ENCODE measurements at places on chromosomes 5 and 9.

- DNase-seq, result no peak
These were observed 724.3 kb downstream of the PRELID2 start for GRCh38 chr5:145110834-145111233.

GRCh38 chr5:90866915-90867731, 308.5 kb downstream of the ADGRV1 start:
- DNase-seq, result no peak

DNA sequence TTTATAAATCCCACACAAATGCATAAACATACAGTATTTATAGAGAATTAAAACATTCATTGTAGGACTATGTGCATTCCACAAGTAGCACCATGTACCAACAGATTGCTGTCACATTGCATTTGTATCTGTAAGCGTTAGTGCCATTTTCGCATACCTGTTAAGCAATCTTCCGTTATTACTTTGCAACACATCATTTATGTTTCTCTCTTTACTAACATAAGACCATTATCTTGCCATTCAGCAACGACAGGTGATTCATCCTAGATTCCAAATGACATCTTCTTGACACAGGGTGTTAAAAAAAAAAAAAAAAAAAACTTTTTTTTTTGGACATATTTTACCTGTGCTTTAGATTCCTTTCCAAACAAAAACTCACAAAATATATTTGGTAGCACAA, 511.8 kb downstream of the ELAVL2 start:
- no peak for DNase-seq

DNA sequence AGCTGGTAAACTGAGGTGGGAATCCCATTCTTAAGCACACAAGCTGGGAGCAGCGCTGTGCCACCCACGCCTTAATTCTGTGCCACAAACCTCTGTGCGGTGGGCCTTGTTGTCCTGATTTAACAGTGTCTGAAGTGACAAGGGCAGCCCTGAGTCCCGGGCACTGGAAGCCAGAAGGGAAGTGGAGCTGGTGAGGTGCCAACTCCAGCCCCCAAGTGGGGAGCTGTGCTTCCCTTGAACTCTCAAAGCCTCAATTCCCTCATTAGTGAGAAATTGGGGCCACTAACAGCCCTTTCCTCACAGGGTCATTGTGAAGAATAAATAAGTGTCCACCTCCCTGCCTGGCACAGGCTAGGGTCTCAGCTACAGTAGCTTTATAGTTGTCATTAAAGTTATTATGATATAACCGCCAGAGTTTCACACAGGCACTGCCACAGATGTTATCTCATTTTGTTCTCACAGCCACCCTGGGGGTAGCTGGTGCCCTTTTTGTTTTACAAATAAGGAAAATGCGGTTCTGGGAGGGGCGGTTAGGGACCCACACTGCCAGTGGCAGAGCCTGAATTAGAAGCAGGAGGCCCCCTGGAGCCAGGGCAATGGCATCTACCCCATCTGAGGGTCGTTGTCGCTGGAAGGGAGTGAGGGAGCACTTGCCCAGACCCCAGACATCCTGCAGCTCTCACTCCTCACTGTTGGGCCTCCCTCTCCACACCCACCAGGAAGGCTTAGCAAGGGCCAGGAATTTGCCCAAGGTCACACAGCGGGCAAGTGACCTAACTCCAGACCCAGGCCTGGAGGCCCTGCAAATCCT, 2.1 kb upstream of the TLX3 start:
- no peak for DNase-seq

DNA sequence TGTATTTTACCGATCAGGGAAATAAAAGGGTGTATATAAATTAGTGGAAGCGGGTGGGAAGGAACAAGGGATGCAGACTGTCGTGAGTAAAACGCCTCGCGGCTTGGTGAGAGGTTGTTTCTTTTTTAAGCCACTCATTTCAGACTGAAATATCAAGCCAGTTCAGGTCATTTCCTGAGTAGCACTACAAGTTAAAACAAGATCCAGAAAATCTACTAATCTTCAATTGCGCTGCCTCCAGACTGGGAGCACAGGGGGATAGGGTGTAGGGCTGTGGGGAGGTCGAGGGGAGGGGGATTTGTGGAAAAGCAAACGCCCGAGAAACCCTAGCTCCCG, 140.8 kb downstream of the TSSK1B start:
- DNase-seq, result no peak

GRCh38 chr5:111478266-111478665, 34.1 kb downstream of the STARD4 start:
- no peak for DNase-seq

DNA sequence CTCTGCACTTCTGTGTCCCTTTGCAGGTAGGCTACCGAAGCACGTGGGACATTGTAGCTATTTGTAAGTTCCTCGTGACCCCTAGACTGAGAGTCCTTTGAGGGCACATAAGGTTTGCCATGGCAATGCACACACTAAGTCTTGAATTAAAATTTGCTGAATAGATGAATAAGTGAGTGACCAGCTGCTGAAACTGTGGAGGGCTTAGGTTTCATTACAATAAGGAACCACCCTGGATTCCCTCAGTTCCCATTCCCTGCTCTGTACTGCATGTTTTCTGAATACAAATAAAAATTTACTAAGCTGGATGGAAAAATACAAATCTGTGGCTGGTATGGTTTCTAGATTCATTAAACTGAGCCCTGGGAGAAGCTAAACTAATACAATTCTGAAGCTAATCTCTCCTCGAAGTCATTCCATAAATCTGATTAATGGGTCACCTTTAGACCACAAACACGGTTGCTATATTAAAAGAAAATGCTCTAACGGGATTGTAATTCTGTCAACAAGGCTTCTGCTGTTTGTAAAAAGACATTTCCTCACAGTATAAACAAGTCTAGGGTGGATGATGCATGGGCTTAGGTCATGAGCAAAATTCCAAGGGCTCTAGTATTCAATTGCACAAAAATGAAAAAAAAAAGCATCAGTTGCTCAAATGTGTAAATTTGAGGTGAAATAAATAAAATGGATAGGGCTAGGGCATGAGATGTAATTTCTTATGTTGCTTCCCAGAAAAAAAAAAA, 172.3 kb downstream of the ATP10B start:
- no peak for DNase-seq

DNA sequence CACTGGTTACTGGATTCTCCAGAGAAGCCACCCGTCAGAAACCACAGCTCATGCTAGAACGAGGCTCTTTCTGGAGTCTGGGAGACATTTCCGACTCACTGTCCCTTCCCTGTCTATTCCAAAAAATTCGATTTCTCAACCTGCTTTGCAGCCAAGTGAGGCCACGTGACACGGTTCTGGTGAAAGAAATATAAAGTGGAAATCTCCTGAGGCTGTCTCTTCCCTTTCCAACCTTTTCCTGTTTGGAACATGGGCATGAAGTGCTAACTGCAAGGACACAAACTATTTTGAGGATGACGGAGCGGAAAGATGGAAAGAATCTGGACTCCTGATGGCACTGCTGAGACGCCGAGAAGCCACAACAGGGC, 6.1 kb upstream of the PTGS1 start:
- DNase-seq, result no peak

- DNase-seq, result no peak
These were observed 34.9 kb downstream of the DMRTA1 start for GRCh38 chr9:22481566-22481965.

DNA sequence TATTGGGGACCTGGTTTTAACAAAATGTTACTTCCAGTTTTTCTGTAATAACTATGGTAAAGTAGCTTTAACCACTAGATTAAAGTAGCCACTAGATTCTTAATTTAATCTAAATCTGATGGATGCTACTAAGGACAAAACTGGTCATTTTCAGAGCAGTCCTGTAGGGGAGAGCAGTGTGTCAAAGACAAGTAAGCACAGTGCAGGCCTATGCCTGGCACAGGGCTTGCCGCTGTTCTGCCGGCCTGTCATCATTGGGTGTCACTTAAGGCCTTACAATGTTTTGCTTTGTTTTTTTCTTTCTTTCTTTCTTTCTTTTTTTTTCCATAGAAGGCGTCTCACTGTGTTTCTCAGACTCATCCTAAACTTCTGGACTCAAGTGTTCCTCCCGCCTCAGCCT, 53.0 kb upstream of the NXNL2 start:
- DNase-seq, result no peak
